CD4-positive, CD25-positive, alpha-beta regulatory T cell (primary cell): ENCODE measurements at places on chromosomes 1 and 21. TPM values are rescaled to one million over a fixed set of nuclear protein-coding genes. Genes with fewer than 3 reads are reported as not detected.

DNA sequence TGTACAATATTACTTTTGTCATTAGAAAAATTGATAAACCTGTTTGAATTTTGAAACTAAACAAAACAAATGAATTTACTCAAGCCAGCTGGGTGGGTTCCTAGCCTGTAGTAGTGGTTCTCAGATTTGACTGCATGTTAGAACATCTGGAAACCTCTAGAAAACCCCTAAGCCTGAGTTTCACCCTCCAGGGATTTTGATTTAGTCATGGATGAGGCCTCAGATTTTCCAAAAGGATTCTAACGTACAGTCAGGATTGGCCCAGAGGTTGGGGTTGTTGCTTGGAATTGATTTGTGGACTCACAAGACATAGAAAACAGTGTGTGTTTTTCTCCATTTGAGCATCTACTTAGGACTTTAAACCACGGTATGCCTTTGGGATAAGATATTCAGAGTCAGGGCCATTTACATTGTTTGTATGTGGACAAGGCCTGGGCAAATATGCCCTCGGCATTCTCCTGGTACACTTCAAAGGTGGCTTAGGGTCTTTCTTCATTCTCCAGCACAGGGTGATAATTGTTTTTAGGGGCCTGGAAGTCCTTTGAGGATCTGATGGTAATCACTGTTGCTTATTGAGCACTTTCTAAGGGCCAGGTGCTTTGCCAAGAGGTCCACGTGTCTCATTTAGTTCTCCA is 42.6 kb downstream of the ATP5PO start:
- no peaks in the 10 kb centered on the region for H3K27me3 ChIP-seq
- no peak overlapping the region for H3K4me3 ChIP-seq
- no peak for DNase-seq
- H3K4me1 ChIP-seq = no peaks in the 10 kb centered on the region

The HPCA gene
- not detected for total RNA-seq

DNA sequence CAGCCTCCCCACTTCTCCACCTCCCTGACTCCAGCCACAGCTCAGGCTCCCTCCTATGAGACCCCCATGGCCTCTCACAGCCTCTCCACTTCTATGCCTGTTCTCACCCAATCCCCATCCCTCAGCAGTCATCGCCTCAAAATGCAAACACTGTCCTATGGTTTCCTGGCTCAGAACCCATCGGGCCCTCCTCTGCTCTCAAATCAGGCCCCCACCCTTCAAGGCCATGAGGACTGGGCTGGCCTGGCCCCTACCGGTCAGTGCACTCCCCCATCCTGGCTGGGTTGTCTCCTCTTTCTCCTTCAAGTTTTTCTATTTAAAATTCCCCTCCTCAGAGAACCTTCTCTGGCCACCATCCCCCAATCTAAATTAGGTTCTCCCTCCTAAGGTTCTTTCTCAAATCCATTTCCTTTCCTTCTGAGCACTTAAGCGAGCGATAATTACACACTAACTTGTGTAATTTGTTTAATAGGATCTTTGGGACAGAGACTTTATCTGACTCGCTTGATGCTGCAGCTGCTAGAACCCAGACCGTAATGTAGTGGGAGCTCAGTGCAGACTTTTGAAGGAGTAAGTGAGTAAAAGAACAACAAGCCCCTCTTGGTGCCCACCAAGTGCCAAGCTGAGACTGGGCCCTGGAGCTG is 347.2 kb downstream of the MATN1 start:
- no peaks in the 10 kb centered on the region for H3K36me3 ChIP-seq
- H3K4me3 ChIP-seq = no peak overlapping the region
- H3K27me3 ChIP-seq = no peaks in the 10 kb centered on the region
- no peak overlapping the region for H3K27ac ChIP-seq
- no peak for DNase-seq
- peaks cover 5% of the 10 kb centered on the region for H3K4me1 ChIP-seq

- no peak overlapping the region for H3K27ac ChIP-seq
- peaks cover 3% of the 10 kb centered on the region for H3K27me3 ChIP-seq
- no peaks in the 10 kb centered on the region for H3K4me1 ChIP-seq
- no peaks in the 10 kb centered on the region for H3K36me3 ChIP-seq
Observed at GRCh38 chr1:229841230-229841629, 215.2 kb downstream of the URB2 start.

- no peaks in the 10 kb centered on the region for H3K36me3 ChIP-seq
- H3K4me1 ChIP-seq = peaks cover 9% of the 10 kb centered on the region
- H3K27ac ChIP-seq = no peak overlapping the region
Observed at GRCh38 chr21:44512496-44513388, 27.3 kb downstream of the KRTAP10-1 start.

The CASQ1 gene
- total RNA-seq = not detected

The FCMR gene
- total RNA-seq = 393 TPM

GRCh38 chr1:8517661-8518489 is 200.0 kb downstream of the SLC45A1 start:
- H3K4me3 ChIP-seq = no peak overlapping the region
- H3K27ac ChIP-seq = no peak overlapping the region
- no peaks in the 10 kb centered on the region for H3K36me3 ChIP-seq
- H3K4me1 ChIP-seq = peaks cover 29% of the 10 kb centered on the region

DNA sequence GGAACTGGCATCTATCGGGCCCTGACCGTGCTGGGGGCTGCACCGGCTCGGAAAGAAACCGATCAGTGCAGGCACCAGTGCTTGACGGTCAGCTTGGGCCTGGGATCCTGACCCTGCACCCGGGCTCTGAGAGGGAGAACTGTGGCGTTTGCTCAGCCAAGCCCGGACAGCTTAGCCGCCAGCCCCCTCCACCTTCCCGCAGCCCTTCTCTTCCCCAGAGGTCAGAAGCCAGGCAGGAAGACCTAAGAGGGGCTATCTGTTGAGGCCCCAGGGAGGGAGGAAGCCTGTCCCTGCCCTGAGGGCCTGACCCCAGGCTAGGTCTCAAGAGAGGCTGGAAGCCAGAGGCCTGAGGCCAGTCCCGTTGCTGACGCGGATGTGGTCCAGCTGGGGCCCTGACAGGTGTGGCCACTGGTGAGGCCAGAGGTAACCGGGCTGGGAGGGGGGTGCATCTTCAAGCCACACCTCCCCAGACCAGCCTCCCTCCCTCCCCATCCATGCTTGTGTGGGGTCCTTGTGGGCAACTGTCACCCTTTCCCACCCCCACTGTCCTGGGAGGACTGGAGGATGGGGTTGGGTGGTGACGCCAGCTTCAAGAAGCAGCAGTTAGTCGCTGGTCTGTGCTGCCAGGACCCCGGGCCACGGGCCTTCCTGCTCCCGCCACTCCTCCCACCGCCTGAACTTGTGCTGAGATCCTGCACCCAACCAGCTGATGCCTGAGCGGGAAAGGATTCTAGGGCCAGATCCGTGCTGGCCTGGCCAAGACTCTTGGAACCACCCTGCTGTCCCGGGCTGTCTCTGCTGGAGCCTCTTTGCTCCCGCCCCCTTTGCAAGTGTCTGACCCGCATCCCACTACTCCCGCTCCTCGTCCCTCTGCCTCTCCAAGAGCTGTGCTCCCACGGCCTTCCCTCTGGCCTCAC is 2.6 kb upstream of the DVL1 start:
- no peak overlapping the region for H3K27ac ChIP-seq
- no peaks in the 10 kb centered on the region for H3K36me3 ChIP-seq
- peaks cover 37% of the 10 kb centered on the region for H3K4me1 ChIP-seq
- no peaks in the 10 kb centered on the region for H3K27me3 ChIP-seq
- no peak for DNase-seq
- no peak overlapping the region for H3K4me3 ChIP-seq

DNA sequence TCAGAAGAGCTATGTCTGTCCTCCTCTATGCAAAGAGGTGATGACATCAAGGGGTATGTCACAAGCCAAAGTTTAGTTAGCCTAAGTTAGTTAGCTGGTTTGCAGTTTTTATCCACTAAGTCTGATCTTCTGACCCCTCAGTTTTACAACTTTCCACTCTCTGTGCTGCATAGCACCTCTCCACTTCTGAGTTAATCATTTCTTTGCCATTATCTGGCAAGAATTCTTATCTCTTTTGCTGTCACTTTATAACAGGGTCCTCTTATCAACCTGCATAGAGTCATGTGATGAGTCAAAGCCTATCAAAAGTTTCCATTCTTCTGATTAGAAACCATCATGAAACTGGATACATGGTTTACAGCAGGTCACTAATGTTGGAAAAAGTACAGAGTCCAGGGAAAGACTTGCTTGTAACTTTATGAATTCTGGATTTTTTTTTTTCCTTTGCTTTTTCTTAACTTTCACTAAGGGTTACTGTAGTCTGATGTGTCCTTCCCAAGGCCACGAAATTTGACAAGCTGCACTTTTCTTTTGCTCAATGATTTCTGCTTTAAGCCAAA is at the start of gene NR5A2:
Gene NR5A2 (plus strand): TSS at position 447 of the 560 bp plus-strand sequence. CDS start 138 bp downstream, outside the sequence.
- H3K4me3 ChIP-seq = no peak within 1 kb of the TSS
- peaks cover 40% of the 10 kb centered on the region for H3K27me3 ChIP-seq
- peaks cover 10% of the 10 kb centered on the region for H3K4me1 ChIP-seq
- H3K27ac ChIP-seq = no peak within 1 kb of the TSS
- no peak for DNase-seq

DNA sequence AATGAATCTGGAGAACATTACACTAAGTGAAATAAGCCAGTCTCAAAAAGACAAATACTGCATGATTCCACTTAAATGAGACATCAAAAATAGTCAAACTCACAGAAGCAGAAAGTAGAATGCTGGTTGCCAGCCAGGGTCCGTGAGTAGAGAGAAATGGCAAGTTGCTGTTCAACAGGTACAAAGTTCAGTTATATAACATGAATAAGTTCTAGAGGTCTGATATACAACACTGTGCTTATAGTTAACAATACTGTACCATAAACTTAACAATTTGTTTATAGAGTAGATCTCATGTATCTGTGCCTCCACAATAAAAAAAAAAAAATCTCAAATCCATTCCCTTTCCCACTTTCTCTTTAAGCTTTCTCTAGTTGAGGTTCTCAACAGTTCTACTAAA is 83.5 kb downstream of the DENND1B start:
- H3K4me3 ChIP-seq = no peak overlapping the region
- no peaks in the 10 kb centered on the region for H3K27me3 ChIP-seq
- DNase-seq = no peak
- H3K36me3 ChIP-seq = peaks cover 12% of the 10 kb centered on the region

The TSPEAR gene
- total RNA-seq = not detected

GRCh38 chr21:44749116-44749758 is 37.9 kb upstream of the TSPEAR start:
- no peaks in the 10 kb centered on the region for H3K27me3 ChIP-seq
- no peak overlapping the region for H3K4me3 ChIP-seq
- H3K27ac ChIP-seq = no peak overlapping the region
- no peaks in the 10 kb centered on the region for H3K4me1 ChIP-seq
- H3K36me3 ChIP-seq = no peaks in the 10 kb centered on the region

The FGR gene
- 0.15 TPM for total RNA-seq

The PRAMEF25 gene
- total RNA-seq = not detected

The KCNK1 gene
- total RNA-seq = 0.99 TPM

- no peaks in the 10 kb centered on the region for H3K4me1 ChIP-seq
- H3K27ac ChIP-seq = no peak overlapping the region
- no peak for DNase-seq
Observed at GRCh38 chr1:33971913-33972312, 108.0 kb downstream of the HMGB4 start.

GRCh38 chr21:15953551-15954116 is 223.9 kb downstream of the USP25 start:
- no peak overlapping the region for H3K27ac ChIP-seq
- H3K36me3 ChIP-seq = no peaks in the 10 kb centered on the region
- H3K4me3 ChIP-seq = no peak overlapping the region
- no peaks in the 10 kb centered on the region for H3K4me1 ChIP-seq
- no peaks in the 10 kb centered on the region for H3K27me3 ChIP-seq

DNA sequence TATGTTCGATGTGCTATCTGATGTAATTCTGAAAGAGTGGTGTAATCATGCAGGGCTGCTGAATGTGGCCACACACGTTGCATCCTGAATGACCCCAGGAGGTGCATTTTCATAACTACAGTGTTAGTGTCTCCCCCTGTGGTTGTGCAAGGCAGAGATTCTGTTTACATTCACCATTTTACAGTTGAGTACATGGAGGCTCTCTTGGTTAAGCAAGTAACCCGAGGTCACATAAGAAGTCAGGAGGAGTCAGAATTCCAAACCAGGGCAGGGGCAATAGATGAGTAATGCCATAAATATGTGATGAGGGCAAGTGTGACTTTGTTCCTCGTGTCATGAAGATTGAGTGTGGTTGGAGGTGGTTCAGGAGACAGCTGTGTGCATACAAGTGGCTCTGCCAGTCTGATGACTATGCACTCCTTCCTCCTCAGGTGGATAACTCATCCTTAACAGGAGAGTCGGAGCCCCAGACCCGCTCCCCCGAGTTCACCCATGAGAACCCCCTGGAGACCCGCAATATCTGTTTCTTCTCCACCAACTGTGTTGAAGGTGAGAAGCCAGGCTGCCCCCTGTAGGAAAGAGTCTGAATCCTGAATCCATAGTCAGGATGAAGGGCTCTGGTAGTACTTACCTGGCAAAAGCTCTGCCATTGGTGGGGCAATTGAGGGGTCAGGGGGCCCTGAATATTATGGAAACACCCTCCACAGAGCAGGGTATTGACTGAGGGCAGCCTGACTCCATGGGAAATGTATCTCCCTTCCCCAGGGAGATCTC is 9.3 kb downstream of the ATP1A2 start:
- H3K4me3 ChIP-seq = no peak overlapping the region
- no peaks in the 10 kb centered on the region for H3K4me1 ChIP-seq
- H3K36me3 ChIP-seq = no peaks in the 10 kb centered on the region
- no peaks in the 10 kb centered on the region for H3K27me3 ChIP-seq
- H3K27ac ChIP-seq = no peak overlapping the region

DNA sequence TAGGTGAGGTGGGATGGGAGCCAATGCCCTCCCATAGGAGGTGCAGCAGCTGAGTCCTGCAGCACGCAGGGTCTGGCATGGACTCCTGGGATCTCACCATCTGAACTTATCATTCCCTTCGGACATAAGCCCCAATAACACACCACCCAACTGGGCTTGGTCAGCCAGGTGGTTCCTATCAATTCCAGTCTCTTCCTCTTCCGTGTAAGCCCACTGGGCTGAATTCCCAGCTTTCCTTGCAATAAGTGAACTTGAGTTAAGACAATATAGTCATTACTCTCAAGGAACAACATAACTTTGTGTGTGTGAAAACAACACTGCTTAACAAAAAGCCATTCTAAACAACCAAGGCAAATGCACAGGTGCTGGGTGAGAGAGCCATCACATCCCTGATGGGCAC is 86.6 kb upstream of the EDN2 start:
- no peak overlapping the region for H3K4me3 ChIP-seq
- peaks cover 2% of the 10 kb centered on the region for H3K36me3 ChIP-seq
- DNase-seq = no peak
- H3K4me1 ChIP-seq = peaks cover 5% of the 10 kb centered on the region
- no peak overlapping the region for H3K27ac ChIP-seq

- no peak overlapping the region for H3K27ac ChIP-seq
- H3K4me1 ChIP-seq = no peaks in the 10 kb centered on the region
- H3K36me3 ChIP-seq = no peaks in the 10 kb centered on the region
- H3K27me3 ChIP-seq = no peaks in the 10 kb centered on the region
- no peak for DNase-seq
Observed at GRCh38 chr21:23402929-23403520, 2204.3 kb downstream of the MRPL39 start.

The FCRL4 gene
- total RNA-seq = not detected

The NID1 gene
- total RNA-seq = 0.10 TPM

DNA sequence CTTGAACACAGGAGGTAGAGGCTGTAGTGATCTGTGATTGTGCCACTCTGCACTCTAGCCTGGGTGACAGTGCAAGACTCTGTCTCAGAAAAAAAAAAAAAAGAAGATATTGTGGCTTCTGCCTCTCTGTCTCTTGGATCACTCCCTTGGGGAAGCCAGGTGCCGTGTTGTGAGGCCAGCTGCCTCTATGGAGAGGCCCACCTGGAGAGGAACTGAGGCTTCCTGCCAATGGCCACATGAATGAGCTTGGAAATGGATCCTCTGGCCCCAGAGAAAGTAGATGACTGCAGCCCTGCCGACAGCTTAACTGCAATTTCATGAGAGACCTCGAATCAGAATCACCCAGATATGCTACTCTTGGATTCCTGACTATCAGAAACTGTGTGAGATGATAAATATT is 19.7 kb upstream of the AK2 start:
- H3K27ac ChIP-seq = no peak overlapping the region
- H3K4me3 ChIP-seq = no peak overlapping the region
- DNase-seq = no peak
- H3K4me1 ChIP-seq = no peaks in the 10 kb centered on the region
